ENCODE measurements at places on chromosomes 2 and 18.

GRCh38 chr2:164456619-164457018 lies 164.7 kb downstream of the GRB14 start:
- no peak for DNase-seq

DNA sequence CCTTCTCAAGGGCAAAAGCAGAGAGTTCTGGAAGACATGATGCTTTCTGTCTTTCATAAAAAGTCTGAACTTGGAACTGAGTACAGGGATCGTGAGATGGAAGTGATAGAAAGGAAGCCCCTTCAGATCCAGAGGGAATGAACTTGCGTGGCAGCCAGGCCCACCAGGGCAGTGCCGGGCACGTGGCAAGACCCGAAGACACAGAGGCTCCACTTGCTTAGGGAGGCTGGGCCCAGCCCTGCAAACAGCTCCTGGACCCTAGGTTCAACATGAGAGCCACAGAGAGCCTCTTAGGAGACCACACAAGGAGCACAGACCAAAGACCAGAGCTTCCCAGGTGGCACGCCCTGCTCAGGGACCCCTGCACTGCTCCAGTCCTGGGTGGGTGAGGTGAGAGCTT lies 155.4 kb upstream of the SMIM21 start:
- DNase-seq: no peak

- DNase-seq: no peak
Observed at GRCh38 chr2:217105733-217106649, 246.1 kb upstream of the TNP1 start.

- no peak for DNase-seq
Observed at GRCh38 chr2:120744817-120745216, 9.1 kb downstream of the GLI2 start.

- DNase-seq: no peak
Observed at GRCh38 chr2:233361297-233361696, 7.0 kb downstream of the DGKD start.

- no peak for DNase-seq
Observed at GRCh38 chr2:180933332-180933731, 47.1 kb upstream of the UBE2E3 start.

DNA sequence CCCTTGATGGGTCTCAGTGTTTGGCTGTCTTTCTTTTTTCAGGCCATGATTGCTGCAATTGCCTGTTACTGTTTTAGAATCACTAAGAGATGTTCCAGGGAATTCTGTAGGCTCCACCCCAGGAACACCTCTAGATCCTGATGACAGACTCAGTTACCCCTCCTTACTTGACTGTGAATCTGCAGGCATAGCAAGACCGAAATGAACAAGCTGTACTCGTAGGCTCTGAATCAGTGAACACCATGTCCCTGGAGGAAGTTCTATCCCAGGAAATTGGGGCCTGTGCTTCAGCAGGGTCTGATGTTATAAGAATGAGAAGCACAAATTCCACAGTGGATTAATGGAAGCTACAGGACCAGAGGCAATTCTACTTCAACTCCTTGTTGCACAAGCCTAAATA lies 148.6 kb downstream of the COPS8 start:
- DNase-seq: no peak

- no peak for DNase-seq
Observed at GRCh38 chr2:35708411-35708923, 647.1 kb upstream of the CRIM1 start.

GRCh38 chr2:150586858-150587257 lies 99.4 kb upstream of the RND3 start:
- no peak for DNase-seq

- DNase-seq: no peak
Observed at GRCh38 chr2:107542314-107542740, 284.4 kb upstream of the RGPD4 start.

GRCh38 chr2:120780402-120780801 lies 44.7 kb downstream of the GLI2 start:
- no peak for DNase-seq

DNA sequence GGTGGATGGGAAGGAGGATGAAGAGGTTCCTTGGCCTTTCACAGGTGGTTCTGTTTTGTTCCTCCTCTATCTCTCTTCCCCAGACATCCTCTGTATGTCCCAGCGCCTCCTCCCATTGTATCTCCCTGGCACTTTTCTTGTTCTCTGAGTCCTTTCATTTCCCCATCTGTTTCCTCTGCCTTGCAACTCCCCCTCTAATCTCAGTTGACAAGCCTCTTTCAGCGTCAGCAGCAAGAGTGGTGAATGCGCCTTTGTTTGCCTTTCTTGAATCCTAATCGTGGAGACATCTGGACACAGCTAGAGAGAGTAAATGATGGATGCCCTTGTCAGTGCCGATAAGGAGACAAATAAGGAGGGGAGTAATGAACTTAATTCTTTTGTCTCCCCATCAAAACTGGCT lies 167.0 kb downstream of the NDUFA10 start:
- no peak for DNase-seq

- DNase-seq: no peak
Observed at GRCh38 chr2:119227346-119227745, 3.7 kb downstream of the STEAP3 start.

DNA sequence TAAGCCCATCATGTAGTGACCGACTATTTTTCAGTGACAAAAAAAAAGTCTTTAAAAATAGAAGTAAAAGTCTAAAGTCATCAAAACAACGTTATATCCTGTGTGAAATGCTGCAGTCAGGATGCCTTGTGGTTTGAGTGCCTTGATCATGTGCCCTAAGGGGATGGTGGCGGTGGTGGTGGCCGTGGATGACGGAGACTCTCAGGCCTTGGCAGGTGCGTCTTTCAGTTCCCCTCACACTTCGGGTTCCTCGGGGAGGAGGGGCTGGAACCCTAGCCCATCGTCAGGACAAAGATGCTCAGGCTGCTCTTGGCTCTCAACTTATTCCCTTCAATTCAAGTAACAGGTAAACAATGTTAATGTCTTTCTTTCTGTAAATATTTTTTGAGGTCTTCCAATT lies at the start of gene CD28:
CD28 (plus strand) TSS at position 237 of the 400 bp plus-strand sequence; CDS start at position 295, 58 bp downstream.
- peak; percentile 78 for DNase-seq

DNA sequence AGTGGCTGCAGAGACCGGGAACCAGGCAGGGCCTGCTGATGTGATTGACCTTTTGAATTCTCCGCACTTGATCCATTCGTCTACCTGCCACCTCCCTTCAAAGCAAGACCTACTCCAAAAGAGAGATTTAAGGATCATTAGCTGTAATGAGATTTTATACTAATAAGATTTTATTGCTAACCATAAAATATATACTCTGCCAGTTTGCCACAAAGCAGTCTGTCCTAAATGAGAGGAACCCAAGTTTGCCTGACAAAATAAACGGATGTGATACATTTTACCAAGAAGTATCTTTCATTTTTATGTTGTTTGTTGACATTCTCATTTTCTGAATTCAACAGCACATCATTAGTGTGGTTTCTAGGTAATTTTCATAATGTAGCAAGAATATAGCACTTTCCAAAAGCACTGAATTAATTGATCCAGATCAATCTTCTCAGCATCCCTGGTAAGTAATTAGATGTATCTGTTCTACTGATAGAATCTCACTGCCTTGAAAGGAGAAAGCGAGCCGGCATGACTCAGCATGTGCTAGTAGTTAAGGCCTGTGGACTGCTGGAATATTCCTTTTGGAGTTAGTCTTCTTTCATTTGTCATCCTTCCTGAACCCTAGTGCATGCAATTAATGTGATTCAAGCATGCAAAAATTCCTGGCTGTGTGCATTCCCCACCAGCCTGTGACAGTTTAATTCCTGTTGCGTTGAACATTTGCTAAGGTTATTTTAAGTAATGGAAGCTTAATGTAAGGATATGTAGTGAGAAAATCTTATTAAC lies 128.5 kb downstream of the ARL6IP6 start:
- DNase-seq: no peak

- DNase-seq: peak; percentile 21
Observed at GRCh38 chr2:197211881-197212342, 98.7 kb downstream of the ANKRD44 start.

DNA sequence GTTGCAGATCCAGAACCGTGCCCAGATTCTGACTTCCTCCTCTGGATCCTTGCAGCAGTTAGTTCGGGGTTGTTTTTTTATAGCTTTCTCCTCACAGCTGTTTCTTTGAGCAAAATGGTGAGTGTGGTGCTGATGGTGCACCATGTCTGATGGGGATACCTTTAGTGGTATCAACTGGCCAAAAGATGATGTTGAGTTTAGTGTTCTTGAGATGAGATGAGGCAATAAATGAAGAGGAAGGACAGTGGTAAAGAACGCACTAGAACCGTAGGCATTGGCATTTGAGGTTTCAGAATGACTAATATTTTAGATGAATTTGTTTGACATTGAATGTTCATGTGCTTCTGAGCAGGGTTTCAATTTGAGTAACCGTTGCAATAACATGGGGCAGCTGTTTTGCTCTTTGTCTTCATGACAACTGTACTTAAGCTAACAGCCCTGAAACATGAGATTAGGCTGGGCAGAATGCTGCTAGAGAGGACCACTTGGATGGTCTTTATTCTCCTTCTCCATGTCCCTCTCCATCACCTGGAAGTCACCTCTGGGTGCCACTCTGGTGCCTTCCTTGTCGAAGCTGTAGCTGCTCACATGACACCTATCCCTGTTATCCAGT lies 3.9 kb downstream of the CTLA4 start:
- DNase-seq: peak; percentile 59

DNA sequence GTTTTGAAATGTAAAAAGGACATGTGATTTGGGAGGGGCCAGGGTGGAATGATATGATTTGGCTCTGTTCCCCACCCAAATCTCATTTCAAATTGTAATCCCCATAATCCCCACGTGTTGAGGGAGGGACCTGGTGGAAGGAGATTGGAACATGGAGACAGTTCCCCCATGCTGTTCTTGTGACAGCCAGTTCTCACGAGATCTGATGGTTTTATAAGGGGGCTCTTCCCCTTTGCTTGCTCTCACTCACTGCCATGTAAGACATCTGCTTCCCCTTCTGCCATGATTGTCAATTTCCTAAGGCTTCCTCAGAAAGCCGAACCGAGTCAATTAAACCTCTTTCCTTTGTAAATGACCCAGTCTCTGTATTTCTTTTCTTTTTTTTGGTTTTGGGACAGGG lies 39.2 kb downstream of the FECH start:
- DNase-seq: no peak

DNA sequence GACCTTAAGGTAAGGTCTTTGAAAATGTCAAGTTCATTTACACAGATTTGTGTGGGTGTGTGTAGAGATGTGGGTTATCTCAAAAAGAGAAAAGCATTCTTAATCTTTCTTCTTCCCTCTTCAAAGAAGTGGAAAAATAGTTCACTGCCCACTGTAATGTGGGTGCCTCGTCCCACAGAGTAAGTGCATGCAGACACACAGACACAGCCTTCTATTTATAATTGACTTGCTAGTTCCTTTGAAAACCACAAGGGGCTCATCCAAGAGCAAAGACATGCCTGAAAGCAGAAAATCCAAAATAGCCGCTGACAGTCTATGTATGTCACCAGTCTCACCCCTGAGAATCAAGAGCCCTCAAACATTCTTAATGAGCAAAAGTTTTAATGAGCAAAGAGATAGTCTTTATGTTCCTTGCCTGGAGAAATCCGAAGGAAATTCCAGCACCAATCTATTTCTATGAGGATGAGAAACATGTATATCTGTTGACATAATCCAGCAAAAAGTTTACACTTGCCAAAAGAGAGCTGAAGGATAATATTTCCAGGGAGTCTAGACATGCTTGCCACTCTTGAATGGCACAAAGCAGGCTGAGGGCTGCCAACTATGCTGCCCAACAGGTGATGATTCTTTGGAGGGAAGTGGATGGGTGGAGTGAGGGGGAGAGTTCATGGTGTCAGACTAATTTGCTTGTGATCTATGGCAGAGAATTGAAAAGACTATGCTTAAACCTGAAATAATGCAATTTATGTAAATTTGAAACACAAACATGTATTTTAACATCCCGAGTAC lies 93.9 kb downstream of the ACVR1 start:
- DNase-seq: no peak

- no peak for DNase-seq
Observed at GRCh38 chr18:62165583-62165982, 21.3 kb downstream of the PIGN start.

GRCh38 chr2:207593277-207593676 lies 31.9 kb downstream of the METTL21A start:
- no peak for DNase-seq

Data from GM20000 (cell line).